Thyroid gland (tissue), 4 donors: ENCODE measurements at places on chromosomes 4 and X. TPM values are rescaled to one million over a fixed set of nuclear protein-coding genes. Genes with fewer than 3 reads are reported as not detected.

ARHGAP4 gene
- total RNA-seq = 8.9 TPM

XAGE1B gene
- total RNA-seq = not detected

SLITRK4 gene
- total RNA-seq = 3.2 TPM

MBTPS2 gene
- 9.6 TPM for total RNA-seq

STK32B gene
- 14.8 TPM for total RNA-seq

CLGN gene
- total RNA-seq = 0.13 TPM

FATE1 gene
- total RNA-seq = 1.7 TPM

SPIN4 gene
- 4.5 TPM for total RNA-seq

FGD1 gene
- 3.6 TPM for total RNA-seq

PYURF gene
- 154 TPM for total RNA-seq

ZFP92 gene
- 1.6 TPM for total RNA-seq

CTAG2 gene
- not detected for total RNA-seq

- no peak for DNase-seq
Measured at GRCh38 chr4:158667651-158668198, 4.0 kb downstream of the C4orf46 start.

DNA sequence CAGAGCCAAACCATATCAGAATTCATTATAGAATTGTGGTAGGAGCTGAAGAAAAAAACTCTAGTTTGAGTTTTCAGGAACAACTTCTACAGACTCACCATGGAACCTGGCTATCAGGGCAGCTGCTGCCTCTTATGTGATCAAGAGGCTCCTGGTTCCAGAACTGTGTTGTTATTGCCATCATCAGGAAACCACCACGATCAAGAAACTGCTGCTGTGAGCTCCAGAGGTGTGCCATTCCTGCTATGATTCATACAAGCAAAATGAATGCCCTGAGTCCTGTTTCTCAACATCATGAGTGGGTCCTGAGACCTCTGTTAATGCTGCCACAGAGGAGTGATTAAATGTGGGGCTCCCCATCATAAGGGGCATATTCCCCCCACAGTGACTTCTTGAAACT, 43.7 kb downstream of the TASL start:
- DNase-seq = no peak

GRCh38 chr4:183304067-183304466, 16.0 kb downstream of the CLDN22 start:
- DNase-seq = no peak

DNA sequence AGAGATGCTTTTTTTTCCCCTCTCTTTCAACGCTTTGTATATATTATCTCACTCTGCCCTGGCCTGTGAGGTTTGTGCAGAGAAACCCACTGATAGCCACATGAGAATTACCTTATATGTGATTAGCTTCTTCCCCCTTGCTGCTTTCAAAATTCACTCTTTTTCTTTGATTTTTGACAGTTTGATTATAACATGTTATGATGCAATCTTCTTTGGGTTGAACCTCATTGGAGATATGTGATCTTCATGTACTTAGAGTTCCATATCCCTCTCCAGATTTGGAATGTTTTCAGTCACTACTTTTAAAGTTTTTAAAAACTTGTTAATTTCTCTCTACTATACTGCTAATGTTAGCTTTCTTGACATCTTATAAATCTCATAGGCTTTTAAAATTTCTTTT, 479.5 kb upstream of the AGA start:
- no peak for DNase-seq

DNA sequence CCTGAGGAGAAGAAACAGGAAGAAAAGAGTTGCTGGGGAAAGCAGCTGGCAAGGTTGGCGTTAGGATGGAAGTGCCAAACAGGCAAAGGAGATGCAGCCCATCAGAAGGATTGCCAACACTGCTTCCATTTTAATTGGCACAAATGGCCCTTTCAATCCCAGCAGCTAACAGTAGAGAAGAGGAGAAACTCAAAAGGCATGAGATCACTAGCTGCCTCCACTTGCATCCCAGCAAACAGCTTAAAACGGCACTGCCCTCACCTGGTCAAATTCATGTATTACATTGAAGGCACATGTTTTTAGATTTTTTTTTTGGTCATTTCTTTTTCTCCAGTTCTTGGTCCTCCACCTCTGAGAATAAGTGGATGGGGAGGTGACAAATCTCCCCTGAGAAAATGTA, 14.9 kb upstream of the LOC101059915 start:
- peak; percentile 52 for DNase-seq

DNA sequence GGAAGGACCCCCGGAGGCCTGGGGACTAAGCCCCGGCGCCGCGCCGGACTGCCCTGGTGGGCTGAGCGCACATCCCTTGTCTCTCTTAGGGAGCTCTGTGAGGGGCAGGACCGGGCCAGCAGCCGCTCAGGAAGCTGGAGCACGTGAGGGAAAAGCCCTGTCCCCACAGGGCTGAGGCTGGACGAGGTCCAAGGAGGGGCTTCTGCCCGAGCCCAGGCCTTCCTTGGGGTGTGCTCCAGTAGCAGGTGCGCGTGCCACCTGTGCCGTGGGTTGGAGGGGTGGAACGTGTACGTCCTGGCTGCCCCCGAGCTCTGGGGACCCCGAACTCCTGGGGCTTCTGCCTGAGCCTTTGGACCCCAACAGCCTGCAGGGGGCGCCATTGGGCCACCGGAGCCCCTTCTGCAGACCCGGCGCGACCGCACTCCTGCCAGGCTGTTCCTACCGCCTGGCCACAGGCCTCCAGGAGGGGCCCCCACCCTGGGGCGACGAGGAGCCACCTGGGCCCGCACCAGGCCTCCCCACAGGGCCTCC, 27.2 kb downstream of the TACC3 start:
- peak; percentile 69 for DNase-seq

DNA sequence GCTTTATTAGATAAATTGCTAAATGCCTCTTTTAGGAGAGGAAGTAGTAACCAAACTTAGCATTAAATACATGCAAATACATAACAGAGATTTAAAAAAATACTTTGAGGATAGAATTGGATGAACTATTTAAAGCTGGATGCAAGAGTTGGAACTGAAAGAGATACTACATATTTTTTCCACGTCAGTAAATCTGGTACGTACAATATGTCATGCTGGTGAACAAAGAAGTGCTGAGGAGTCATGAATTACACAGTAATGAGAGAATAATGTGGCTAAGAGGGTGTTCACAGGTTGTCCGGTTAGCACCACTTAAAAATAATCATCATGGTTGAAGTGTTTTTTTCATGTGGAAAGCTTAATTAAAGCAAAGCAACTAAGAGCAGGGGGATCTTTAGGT, 184.1 kb upstream of the FRMPD4 start:
- no peak for DNase-seq

- no peak for DNase-seq
Measured at GRCh38 chrX:132940727-132941327, 17.6 kb downstream of the HS6ST2 start.

- DNase-seq = no peak
Measured at GRCh38 chrX:123263747-123264146, 79.7 kb downstream of the GRIA3 start.

DNA sequence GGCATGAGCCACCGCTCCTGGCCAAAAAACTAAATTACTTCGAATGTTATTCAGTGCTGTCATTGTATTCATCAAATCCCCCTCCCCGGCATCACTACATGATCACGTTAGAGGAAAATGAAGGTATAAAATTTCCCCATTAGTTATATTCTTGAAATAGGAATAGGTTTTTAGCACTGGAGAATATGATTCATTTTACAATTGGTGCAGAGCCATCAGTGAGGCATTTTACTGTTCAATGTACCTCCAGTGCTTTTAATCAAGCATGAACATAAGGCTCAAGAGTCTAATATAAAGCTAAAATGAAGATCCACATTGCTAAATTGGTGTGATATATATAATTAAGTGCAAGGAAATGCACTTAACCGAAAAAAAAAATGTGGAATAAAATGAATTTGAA, 18.3 kb downstream of the KLF3 start:
- no peak for DNase-seq

DNA sequence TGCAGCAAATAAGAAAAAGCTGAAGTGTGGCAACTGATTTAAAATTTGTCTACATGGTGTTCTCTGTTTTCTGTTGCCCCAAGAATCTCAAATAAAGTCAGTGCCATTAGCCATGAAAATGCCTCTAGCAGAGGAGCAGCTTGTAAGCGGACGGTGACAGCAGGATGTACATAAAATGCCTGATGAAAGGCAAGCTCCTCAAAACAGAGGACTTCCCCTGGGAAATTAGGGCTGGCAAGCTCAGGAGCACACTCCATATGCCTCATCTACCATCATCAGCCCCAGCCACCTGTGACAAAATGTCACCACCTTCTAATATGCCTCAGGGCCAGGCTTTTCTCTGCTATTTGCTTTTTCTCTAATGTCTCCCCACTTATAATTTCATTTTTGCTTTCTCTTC, 54.5 kb downstream of the ASB9 start:
- DNase-seq = no peak

DNA sequence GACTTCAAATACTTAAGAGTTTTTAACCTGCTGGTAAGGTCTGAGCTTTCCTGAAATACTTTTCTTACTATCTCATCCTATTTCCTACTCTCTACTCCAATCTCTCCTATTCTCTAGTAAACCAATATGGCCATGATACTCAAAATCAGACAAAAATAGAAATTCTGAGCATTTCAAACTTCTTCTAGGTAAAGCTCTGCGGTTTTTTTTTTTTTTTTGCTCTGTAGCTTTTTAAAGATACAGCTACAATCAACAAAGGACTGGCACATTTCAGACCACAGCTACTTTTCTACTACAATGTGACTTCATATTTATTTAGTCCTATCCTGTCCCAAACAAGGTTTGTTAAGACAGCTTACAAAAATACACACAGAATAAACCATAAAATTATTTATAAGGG, 31.1 kb downstream of the MAML3 start:
- no peak for DNase-seq

GRCh38 chrX:123450222-123450621, 266.1 kb downstream of the GRIA3 start:
- no peak for DNase-seq

DNA sequence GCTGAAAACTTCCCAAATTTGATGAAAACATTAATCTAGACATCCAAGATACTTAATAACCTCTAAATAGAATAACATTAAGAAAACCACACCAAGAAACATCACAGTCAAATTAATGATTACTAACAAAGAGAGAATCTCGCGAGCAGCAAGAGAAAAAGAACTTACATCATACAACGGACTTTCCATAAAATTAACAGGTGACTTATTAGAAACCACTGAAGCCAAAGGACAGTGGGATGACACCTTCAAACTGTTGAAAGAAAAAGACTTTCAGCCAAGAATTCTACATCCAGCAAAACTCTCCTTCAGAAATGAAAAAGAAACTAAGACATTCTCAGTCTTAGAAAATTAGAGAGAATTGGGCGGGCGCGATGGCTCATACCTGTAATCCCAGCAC, 232.0 kb downstream of the SNCA start:
- DNase-seq = no peak

- DNase-seq = no peak
Measured at GRCh38 chr4:114728426-114728825, 129.8 kb downstream of the UGT8 start.

- DNase-seq = no peak
Measured at GRCh38 chrX:46294234-46294633, 251.0 kb downstream of the ZNF674 start.

- peak; percentile 74 for DNase-seq
Measured at GRCh38 chrX:66638591-66639500, at the start of gene EDA2R. Gene EDA2R (minus strand): TSS chrX:66639078. CDS start chrX:66616020, 23,058 bp downstream.

DNA sequence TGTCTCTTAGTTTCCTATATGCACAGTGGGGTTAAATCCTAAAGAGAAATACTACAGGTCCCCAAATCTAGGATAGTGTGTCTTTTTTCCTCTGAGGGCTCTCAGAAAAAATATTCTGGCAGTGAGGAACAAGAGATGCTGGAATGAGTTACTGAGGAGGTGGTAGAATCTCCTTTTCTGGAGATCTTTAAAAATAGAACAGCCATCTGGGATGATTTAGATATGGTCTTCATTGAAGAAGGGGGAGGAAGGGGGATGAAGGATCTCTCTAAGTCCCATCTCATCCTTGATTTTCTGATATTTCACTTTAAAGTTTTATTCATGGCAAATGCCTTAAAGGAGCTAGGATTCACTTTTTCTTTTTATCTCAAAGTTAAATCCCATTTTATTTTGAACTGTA, 235.0 kb downstream of the MAML3 start:
- DNase-seq = no peak

GRCh38 chr4:183288955-183289354, 31.1 kb downstream of the CLDN22 start:
- DNase-seq = no peak

DNA sequence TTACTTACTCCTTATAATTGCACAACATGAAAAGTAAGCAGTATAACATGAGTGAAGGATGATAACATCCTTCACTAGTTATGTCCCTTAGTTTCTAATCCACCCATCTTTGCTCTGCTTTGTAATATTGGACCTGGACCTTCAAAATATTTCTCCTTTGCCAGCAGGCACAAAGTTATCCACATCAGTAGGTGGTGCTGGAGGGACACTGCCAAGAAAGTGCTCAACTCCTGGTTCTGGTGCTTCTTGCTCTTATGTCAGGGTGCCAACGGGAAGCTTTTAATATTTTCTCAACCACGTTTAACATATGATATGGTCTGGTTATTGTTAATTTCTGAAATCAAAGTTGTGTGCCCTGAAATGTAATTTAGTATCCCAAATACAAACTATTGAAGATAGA, 49.1 kb downstream of the TMEM165 start:
- no peak for DNase-seq

GRCh38 chrX:76433219-76433618, 5.7 kb downstream of the MAGEE1 start:
- no peak for DNase-seq

DNA sequence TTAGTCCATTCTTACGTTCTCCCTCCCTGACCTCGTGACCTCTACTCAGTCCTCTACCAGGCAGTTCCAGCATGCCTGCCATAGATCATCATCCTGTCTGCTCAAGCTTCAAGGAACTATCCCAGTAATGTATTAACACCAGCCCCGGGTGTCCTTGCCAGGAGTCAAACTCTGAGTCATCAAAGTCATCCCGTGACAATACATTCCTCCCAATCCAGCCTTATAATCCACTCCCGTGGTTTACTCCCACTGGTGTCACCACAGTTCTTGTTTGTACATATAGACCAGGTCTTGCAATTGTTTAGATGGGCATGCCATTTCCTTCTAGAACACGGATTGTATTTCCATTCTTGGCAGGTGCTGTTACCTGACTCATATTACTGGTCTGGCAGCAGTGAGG, 68.7 kb upstream of the TAB3 start:
- DNase-seq = no peak

DNA sequence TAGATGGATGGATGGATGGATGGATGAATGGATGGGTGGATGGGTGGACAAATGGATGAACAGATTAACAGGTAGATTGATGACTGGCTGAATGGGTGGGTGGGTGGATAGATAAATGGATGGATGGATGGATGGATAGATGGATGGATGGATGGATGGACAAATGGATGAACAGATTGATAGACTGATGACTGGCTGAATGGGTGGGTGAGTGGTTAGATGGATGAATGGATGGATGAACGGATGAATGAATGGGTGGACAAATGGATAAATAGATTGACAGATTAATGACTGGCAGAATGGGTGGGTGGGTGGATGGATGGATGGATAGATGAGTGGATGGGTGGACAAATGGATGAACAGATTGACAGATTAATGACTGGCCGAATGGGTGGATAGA, 13.6 kb upstream of the AKAP17A start:
- DNase-seq = no peak
